ENCODE measurements at places on chromosomes 5 and 9.

DNA sequence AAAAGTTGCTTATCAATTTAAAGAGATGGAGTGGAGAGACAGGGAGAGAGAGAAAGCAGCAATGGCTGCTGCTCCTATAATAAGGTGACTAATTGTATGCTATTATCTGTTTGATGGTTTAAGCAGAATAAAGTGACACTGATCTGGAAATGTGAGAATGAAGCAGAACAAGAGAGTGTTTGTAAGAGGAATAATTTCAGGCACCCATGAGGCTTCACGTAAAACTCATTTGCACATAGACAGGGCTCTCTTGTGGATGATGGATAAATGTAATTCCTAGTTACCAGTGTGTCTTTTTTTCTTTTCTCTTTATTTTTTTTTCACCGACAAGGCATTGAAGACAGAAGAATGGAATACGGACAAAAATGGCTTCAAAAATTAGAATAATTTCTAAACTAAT lies 228.8 kb upstream of the TYRP1 start:
- DNase-seq, result no peak

DNA sequence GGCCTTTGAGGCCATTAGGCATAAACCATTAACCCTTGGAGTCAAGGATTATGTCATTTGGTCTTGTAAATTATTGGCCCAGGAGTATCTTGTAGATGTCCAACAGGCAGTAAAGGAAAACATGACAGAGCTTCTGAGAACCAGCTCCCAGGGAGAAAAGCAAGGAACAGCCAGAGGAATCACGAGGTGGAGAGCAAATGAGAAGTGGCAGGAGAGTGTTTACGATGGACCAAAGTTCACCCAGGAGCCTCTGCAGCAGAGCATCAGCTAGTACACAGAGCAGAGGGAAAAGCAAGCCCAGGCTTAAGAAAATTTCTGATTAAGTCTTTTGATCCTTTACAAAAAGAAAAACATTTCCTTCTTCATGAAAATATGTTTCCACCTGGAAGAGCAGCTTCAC lies 206.2 kb downstream of the NDUFS4 start:
- DNase-seq, result no peak

DNA sequence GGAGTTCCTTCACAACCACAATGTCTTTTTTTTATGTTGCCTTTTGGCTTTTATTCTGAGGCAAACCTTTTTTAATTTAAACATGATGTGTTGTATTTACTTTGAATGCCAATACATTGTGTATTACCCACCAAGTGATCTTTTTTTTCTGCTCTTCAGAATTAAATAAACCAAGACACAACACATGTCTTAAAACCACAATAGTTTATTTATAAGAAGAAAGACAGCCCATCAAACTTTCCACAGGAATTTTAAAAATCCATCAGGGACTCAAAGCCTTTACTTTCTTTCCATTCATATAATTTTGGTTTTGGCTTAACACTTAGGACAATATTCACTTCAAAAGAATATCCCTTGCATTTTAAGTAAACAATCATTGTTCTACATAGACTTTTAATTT lies 321.8 kb upstream of the MEF2C start:
- DNase-seq, result no peak

- DNase-seq, result no peak
These were observed 619.9 kb downstream of the PTPRD start for GRCh38 chr9:9992936-9993335.

DNA sequence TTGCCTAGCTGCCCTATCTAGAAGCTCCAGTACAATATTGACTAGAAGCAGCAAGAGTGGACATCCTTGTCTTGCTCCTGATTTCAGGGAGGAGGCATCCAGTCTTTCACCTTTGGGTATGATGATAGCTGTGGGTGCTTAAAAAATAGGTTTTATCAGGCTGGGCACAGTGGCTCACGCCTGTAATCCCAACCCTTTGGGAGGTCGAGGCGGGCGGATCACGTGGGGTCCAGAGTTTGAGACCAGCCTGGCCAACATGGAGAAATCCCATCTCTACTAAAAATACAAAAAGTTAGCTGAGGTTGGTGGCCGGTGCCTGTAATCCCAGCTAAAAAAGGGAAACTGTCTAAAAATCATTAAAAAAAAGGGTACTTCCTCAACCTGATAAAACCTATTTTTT lies 2.0 kb upstream of the CAMSAP1 start:
- no peak for DNase-seq

DNA sequence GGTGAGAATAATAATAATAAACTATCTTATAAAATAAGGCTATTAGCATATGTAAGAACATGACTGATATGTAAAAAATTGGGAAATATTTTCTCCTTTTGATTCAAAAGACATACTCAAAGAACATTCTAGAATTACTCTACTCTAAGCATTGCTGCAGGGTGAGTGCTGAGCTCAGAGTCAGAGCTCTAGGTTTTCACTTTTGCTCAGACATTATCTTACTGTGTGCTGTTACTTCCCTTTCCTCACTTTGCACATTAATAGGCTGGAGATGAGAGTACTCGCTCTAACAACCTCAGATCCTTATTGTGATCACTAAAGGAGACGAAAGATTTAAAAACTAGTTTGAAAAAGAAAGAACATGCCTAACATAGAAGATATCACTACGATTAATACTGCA lies 99.4 kb upstream of the C9orf72 start:
- DNase-seq, result no peak

Data from CD4-positive, alpha-beta T cell treated with Interleukin-4 for 1 hour (primary cell).